Stimulated activated CD8-positive, alpha-beta memory T cell treated with anti-CD3 and anti-CD28 coated beads, Interleukin-4, amount 100 ng/mL, for 4 hours (primary cell): ENCODE measurements at places on chromosomes 3 and 15.

GRCh38 chr15:66071921-66072295 lies 181.6 kb downstream of the MEGF11 start:
- DNase-seq: no peak

DNA sequence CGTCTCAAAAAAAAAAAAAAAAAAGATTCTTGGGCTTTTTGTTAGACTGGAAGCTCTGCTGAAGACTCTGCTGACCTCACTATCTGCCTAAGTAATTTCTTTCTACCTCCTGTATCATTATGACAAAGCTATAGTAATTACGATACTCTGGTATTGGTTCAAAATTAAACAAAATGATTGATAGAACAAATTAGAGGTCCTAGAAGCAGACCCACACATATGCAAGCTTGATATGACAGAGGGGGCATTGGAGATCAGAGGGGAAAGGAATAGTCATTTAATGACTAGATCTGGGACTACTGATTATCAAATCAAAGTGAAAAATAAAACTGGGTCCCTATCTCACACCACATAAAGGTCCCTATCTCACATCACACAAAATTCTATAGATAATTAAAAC lies 21.9 kb upstream of the AP3B2 start:
- no peak for DNase-seq

- DNase-seq: no peak
Measured at GRCh38 chr15:75081150-75081549, 57.8 kb downstream of the PPCDC start.

- no peak for DNase-seq
Measured at GRCh38 chr15:39640665-39641064, 59.8 kb downstream of the THBS1 start.

DNA sequence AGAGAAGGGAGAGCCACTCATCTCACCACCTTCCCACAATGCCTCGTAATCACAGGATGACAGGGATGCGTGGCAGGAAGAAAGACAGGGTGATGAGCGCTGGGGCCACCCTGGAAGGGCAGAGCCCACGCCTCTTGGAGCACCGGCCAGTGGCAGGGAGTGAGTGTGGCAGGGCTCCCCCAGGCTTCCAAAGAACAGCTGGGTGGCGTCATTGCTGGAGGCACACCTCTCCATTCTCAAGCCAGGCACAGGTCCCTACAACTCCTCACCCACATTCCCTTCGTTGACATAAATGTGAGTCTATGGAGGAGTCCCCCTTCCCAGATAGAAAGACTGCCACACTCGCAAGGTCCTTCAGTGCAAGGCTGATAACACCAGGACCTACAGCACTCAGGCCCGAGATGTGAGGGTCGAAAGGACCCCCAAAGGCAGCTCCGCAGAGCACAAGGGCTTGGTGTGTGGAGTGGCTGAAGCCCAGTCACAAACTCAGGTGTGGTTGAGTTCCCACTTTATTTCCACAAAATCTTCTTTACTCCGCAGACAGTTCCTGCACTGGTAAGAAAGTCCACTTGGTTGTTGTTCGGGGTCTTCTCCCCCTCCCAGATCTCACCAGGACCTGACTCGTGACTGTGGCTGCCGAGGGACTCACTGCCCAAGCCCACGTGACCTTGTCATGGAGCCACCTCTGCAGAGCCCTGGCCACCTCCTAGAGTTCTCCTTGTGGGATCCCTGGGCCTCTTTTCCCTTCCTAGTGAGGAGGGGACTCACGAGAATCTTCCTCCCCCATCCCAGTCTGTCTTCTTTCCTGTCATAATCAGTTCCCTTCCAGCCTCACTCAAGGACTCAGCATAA lies 22.4 kb upstream of the CORO2B start:
- no peak for DNase-seq

- DNase-seq: no peak
Measured at GRCh38 chr3:142285083-142285517, 59.7 kb upstream of the GK5 start.

- no peak for DNase-seq
Measured at GRCh38 chr3:50201573-50202315, 3.3 kb upstream of the SLC38A3 start.
